Karpas-422 (cell line): ENCODE measurements at places on chromosomes 3 and 15. TPM values are rescaled to one million over a fixed set of nuclear protein-coding genes. Genes with fewer than 3 reads are reported as not detected.

Gene TNNC1
- total RNA-seq, result 0.65 TPM in 1 of 2 replicates, not detected in the other

Gene SLC6A11
- not detected in 2 replicates for total RNA-seq

Gene LNP1
- 3.4 and 6.0 TPM in 2 replicates for total RNA-seq

Gene CXCR6
- not detected in 2 replicates for total RNA-seq

Gene C3orf20
- not detected in 2 replicates for total RNA-seq

Gene SLC12A1
- not detected in 2 replicates for total RNA-seq

Gene CCR5
- total RNA-seq, result not detected in 2 replicates

Gene CNTN3
- not detected in 2 replicates for total RNA-seq

Gene ANKRD63
- not detected in 2 replicates for total RNA-seq

Gene DLG1
- total RNA-seq, result 86.5 and 92.6 TPM in 2 replicates

Gene ADGRG7
- not detected in 2 replicates for total RNA-seq

Gene SLC38A3
- not detected in 2 replicates for total RNA-seq

Gene CAPN3
- total RNA-seq, result 3.2 and 8.8 TPM in 2 replicates

Gene RLBP1
- total RNA-seq, result not detected in 2 replicates

Gene LDHAL6B
- not detected in 2 replicates for total RNA-seq

Gene ADAMTS9
- not detected in 2 replicates for total RNA-seq

Gene SCN11A
- 0.07 TPM in 1 of 2 replicates, not detected in the other for total RNA-seq

Gene TNFSF10
- not detected in 2 replicates for total RNA-seq

Gene CYP8B1
- not detected in 2 replicates for total RNA-seq

Gene PRR20G
- not detected in 2 replicates for total RNA-seq

Gene PRSS50
- total RNA-seq, result not detected in 2 replicates

Gene FGF7
- total RNA-seq, result 0.71 TPM in 1 of 2 replicates, not detected in the other

Gene TUSC7
- total RNA-seq, result not detected in 2 replicates

Gene RAMAC
- total RNA-seq, result 37.5 and 45.9 TPM in 2 replicates

Gene LRRC15
- not detected in 2 replicates for total RNA-seq

Gene ALG1L2
- not detected in 2 replicates for total RNA-seq

Gene ALDH1A2
- not detected in 2 replicates for total RNA-seq

Gene FEZF2
- total RNA-seq, result not detected in 2 replicates

Gene WDR93
- not detected in 2 replicates for total RNA-seq

Gene XIRP1
- total RNA-seq, result not detected in 2 replicates
